NCI-H2171 treated with DMSO at 0.1 percent for 48 hours (cell line): ENCODE measurements at places on chromosomes 12 and 14.
A peak's percentile ranks its signal among the peaks of the same experiment; 100 is the strongest.

GRCh38 chr12:62631471-62632410 is 165.1 kb downstream of the MON2 start:
- DNase-seq: no peak

DNA sequence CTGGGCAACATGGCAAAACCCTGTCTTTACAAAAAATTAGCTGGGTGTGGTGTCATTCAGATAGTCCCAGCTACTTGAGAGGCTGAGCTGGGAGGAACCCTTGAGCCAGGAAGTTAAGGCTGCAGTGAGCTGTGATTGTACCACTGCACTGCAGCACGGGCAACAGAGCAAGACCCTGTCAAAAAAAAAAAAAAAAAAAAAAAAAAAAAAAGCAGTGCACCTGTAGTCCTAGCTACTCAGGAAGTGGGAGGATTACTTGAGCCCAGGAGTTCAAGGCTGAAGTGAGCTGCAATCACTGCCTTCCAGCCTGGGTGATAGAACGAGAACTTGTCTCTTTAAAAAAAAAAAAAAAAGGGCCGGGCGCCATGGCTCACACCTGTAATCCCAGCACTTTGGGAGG is 5.6 kb downstream of the REM2 start:
- peak; percentile 71 for DNase-seq

DNA sequence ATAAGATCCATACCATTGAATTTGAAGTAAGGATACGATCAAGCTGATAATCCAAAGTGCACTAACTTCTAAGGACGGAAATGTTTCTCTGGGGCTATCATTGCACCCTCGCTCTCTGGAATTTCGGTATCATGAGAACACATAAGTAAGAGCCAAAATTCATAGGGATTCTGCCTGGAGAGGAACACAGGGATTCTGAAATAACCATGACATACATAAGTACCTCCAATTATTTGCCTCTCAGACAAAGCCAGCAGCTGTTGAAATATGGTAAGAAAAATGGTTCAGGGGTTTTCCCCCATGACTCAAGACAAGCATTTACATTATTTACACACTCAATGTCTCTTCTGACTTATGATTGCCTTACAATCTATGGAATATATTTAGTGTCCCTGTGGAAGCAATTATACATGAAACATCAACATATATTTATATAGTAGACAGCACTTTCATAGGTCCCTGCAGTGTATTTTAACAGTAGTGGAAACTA is 1123.6 kb upstream of the SEL1L start:
- no peak for DNase-seq

DNA sequence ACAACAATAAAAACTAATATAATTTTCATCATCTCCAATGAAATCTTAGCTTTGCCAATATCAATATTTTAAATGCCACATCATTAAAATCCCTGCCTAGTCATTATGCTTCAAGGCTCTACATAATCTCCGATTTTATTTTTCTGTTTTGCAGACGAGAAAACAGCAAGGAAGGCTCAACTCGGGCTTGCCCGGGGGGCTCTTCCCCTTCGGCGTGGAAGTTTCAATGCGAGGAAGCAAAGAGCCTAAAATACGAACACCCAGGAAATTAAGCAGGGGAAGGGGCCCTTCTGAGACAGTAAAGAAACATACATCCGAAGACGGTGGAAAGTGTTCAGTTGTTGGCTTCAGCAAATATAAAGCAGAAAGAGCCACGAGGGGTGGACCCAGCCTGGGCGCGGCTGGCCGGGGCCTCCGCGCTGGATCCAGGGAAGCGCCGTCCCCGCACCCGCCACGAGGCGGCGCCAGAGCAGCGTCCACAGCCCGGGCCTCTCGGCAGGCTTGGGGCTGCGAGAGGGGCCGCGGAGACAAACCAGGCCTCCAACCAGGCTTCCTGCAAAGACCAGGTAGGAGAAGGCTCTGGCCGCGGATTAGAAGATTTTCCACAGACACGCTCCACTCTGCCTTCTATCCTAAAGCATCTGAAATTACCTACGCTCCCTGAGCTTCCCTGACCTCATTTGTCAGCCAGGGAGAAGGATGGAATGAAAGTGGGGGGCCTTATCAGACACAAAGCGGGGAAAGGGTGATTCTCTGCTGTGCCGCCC is 77.2 kb downstream of the SERPINA3 start:
- peak; percentile 18 for DNase-seq

DNA sequence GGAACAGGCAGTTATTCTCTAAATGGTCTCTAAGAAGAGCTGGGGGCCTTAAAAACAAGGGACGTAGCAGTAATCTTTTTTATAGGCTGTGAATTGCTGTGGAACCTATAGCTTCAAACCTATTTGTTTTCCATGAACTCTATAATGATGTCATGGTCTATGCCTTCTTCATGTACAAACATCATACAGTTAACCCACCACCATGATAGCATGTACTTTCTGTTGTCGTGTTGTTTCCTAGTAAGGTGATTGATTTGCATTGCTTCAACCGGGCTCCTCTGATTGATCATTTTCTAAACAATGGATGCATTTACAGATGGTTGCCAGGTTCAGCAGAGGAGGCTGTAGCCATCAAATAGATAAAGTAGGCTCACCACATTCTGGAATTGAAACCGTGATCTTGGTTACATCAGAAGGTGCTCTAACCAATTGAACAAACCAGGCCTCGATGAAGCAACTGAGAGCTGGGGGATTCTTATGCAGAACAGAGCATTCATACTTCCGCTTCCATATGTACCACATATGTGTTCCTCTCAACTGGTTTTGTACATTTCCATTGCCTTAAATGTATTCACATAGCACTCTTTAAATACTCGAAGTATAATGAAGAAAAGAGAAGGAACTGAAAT is 25.6 kb upstream of the PCNX1 start:
- no peak for DNase-seq

- DNase-seq: no peak
These were observed 314.9 kb downstream of the TMEM121 start for GRCh38 chr14:105841022-105842009.

DNA sequence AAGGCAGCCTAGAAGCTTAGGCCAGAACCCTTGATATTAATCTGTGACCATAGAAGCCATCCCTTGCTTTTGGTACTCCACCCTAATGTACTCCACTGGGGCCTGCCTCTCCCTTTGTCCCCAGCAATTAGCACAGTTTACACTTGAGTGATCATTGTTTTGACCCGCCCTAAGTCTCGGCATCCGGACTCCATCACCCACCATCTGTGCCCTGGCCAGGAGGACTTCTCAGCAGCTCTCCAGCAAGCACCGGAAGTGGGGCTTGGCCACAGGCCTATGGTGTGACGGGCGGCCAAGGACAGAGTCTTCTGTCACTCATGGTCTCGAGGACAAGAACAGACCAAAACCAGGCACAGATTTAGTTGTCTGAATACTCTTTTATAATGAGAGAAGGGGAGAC is 126.5 kb upstream of the NTF3 start:
- no peak for DNase-seq

DNA sequence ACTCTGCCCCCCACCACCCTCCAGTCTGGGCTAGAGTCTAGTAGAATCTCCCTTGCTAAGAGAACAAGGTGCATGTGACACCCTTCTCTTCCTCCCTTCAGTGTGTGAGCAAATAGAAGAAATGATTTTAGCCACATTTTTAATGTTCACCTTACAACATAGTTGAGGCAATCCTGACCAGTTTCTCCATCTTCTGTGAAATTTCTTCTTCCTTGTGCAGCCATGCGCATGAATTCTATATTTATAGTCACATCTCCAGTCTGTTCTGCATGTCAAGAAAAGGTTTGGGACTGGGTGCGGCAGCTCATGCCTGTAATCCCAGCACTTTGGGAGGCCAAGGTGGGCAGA is 9.5 kb upstream of the LTA4H start:
- DNase-seq: no peak

DNA sequence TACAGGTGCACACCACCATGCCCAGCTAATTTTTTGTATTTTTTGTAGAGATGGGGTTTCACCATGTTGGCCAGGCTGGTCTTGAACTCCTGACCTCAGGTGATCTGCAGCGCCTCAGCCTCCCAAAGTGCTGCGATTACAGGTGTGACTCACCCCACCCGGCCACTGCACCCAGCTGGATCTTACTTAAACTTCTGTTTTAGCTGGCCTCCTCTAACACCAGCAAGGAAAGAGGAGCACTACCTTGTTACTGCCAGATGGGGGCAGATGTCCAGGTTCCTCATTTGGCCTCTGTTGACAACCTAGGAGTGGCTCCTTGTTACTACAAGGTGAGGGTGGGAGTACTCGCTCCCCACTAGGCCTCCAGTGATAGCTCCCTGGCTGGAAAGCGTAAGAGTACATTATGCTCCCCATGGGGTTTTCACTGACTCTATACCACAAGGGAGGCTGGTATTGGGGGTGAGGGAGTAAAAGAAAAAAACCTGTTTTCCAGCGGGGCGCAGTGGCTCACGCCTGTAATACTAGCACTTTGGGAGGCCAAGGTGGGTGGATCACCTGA is 13.2 kb upstream of the ARF6 start:
- peak; percentile 44 for DNase-seq

- no peak for DNase-seq
These were observed 83.4 kb upstream of the NTF3 start for GRCh38 chr12:5348491-5348890.

GRCh38 chr14:98345161-98345560 is 926.8 kb downstream of the BCL11B start:
- DNase-seq: no peak

DNA sequence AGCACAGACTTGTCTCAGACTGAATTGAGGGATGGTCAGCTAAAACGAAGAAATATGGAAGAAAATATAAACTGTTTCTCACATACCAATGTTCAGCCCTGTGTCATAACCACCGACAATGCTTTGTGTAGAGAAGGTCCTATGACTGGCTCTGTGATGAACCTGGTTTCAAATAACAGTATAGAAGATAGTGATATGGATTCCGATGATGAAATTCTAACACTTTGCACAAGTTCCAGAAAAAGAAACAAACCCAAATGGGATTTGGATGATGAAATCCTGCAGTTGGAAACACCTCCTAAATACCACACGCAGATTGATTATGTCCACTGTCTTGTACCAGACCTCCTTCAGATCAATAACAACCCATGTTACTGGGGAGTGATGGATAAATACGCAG is 7.9 kb upstream of the MAPK1IP1L start:
- no peak for DNase-seq

GRCh38 chr12:127284870-127285431 is 982.0 kb upstream of the TMEM132C start:
- DNase-seq: no peak

DNA sequence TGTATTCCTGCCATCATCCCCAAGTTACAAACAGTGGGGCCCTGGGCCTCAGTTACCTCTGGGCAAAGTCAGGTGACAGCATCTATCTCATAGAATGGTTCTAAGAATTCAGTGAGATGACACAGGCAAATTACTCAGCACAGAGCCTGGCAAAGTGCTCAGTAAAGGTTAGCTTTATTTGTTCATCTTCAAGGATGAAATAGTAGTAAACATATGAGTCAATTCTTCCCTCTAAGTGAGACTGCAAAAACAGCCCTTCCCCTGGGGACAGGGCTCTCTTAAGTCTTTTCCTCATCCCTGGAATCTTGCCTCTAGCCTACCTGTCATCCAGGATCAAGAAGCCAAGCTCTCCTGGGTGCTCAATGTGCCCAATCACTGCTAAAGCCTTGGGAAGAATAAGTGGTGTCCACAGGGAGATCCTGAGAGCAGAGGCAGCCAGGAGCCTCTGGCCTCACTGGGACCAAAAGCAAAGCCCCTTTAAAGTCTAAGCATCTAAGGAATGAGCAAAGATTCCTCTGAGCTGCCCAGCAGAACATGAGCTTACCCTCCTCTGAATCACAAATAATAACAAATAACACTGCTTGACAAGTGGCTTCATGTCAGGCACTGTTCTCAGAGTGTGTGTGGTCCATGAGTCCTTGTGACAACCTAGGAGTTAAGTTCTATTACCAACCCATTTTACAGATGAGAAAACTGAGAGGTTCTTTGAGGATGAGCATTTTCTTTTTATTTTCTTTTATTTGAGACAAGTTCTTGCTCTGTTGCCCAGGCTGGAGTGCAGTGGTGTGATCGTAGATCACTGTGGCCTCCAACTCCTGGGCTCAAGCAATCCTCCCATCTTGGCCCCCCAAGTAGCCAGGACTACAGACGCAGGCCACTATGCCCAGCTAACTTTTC is 12.1 kb downstream of the NUAK1 start:
- DNase-seq: no peak

DNA sequence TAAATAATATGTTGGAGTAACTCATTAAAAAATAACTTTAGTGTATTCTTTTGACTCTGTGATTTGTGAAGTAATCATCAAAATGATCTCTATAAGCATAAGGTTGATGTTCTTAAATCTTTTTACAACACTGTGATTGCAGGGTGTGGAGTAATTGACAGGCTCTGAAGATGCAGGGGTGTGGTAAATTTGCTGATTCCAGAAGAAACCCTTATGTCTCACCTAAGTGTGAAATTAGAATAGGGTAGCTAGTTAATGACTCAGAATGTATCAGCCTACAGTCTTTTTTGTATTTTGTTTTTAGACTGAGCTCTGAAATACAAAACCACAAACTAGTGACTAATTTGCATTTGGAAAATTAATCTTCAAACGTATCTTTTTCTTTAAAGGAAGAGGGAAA is 5.9 kb downstream of the PRPF39 start:
- no peak for DNase-seq

DNA sequence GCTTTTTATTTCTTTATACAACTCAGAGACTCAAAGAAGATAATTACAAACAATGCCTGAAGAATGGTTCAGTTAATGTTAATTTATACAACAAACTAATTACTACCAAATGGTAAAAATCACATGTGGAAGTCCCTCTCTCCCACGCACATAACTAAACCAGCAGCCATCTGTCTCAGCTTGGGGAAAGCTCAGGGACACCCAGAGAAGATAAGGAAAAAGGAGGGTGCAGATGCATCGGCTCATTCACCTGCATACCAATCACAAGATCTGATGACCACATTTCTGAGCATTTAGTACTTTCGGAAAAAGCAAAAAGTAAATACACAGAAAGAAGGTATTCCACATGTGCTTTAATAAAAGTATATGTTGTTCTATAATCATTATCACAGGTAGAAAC is 136.3 kb downstream of the SOX5 start:
- DNase-seq: peak; percentile 57

- no peak for DNase-seq
These were observed 404.4 kb upstream of the PDE3A start for GRCh38 chr12:19963972-19964371.

- DNase-seq: no peak
These were observed 281.0 kb downstream of the ALG10 start for GRCh38 chr12:34303091-34303870.

GRCh38 chr12:110564471-110564991 is 18.6 kb downstream of the PPTC7 start:
- DNase-seq: no peak

GRCh38 chr12:9163392-9163791 is 44.8 kb downstream of the PZP start:
- DNase-seq: no peak

- DNase-seq: no peak
These were observed 109.0 kb upstream of the AMIGO2 start for GRCh38 chr12:47188576-47189441.

- DNase-seq: peak; percentile 13
These were observed 7.5 kb upstream of the AQP2 start for GRCh38 chr12:49942921-49943624.

- DNase-seq: no peak
These were observed 725.5 kb upstream of the FLRT2 start for GRCh38 chr14:84804468-84804867.
